GM10248 (cell line): ENCODE measurements at places on chromosomes 2 and 18.

DNA sequence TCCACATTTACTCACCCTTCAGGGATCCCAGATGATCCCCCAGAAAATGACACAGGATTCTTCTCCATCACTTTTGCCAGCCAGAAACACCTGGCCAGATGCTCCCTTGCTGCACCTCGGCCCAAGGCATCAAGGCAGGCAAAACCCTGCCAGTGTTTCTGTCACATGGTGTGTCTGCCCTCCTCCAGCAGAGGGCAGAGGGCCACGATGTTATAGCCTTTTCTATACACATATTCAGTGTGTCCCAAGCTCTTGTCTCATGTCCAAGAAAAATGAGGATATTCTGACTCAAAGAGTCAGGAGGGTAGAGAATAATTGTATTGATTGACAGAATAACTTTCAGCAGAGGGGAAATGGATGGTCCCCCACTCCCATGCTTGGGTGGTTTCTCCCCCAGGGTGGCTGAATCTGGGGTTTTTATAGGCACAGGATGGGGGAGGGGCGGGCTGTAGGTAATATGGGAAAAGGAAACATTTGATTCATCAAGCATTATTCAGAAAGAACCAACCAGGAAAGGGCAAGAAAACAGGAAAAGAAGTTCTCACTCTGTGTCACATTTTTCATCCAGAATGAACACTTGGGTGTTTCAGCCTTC is 933.9 kb downstream of the TRIB2 start:
- no peak for DNase-seq

- DNase-seq = no peak
These were observed 6.4 kb downstream of the HDAC4 start for GRCh38 chr2:239394346-239394945.

DNA sequence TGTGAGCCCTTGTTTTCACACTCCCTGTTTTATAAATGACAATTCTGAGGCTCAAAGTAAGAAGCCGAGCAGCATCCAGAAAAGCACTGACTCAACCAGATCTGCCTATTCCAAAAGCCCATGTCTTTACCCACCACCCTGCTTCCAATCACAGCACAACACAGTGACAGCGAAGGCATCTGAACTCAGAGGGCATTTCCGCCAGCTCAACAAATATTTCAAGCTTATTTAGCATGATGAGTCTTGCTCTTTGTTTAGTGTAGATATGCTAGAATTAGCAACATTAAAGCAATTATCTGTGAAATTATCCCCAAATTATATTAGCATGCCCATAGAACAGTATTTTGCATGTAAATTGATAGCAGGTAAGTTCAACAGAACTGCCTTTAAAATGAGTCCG is 359.1 kb upstream of the RAB6C start:
- DNase-seq = no peak

GRCh38 chr2:240798327-240798905 is 21.6 kb downstream of the KIF1A start:
- DNase-seq = no peak

GRCh38 chr2:37274359-37274965 is 43.0 kb downstream of the NDUFAF7 start:
- DNase-seq = no peak

- DNase-seq = no peak
These were observed 494.9 kb upstream of the LRATD1 start for GRCh38 chr2:14137643-14138042.

DNA sequence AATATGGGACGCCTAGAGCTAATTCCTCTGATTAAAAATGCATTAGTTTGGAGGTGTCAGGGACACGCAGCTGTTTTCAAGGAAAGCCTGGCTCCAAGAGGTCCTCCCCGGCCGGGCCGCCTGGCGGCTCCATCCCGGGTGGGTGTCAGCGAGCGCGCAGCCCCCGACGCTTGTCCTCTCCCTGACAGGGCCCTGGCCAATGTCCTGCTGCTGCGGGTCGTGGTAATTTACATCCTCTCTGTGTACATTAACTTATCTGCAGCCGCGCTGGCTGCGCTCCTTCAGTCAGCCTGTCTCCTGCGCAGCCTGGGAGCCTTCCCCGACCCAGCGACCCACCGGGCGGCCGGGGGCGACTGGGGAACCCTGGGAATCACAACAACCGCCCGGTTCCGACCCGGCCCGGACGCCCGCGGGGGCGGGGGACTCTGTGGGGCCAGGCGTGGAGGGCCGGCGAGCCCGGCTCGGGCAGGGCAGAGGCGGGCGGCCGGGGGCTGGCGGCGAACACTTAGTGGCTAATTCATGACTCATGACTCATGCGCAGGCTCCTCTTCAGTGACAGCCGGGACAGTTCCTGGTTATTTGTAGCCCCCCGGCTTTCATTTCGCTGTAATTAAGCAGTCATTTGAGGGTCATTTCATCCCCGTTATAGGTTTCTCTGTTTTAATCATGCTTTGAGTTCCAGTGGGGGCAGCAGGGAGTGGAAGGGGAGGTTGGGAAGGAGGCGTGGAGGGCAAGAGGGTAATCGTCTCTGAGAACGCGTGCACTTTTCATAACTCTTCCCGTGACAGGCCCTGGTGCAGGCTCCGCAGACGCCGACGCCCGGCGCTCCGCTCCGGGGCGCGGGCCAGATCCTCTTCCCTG is 141.9 kb upstream of the CTAGE1 start:
- peak; percentile 30 for DNase-seq

GRCh38 chr2:86016581-86016980 is 89.1 kb downstream of the POLR1A start:
- DNase-seq = no peak

GRCh38 chr18:9184998-9185613 is 48.5 kb downstream of the ANKRD12 start:
- no peak for DNase-seq

DNA sequence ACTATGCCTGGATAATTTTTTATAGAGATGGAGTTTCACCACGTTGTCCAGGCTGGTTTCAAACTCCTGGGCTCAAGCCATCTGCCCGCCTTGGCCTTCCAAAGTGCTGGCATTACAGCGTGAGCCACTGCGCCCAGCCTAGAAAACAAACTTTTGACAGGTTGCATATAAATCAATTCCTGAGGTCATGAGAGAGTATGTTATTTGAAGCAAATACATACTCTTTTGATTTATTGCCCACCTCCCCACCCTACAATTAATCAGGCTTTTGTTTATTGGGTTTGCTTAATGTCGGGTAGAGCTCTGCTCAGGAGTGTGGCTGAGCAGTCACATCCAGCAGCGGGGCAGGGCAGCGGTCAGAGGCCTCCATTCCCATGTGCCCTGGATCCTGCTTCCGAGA is 37.9 kb upstream of the ASB1 start:
- DNase-seq = no peak

DNA sequence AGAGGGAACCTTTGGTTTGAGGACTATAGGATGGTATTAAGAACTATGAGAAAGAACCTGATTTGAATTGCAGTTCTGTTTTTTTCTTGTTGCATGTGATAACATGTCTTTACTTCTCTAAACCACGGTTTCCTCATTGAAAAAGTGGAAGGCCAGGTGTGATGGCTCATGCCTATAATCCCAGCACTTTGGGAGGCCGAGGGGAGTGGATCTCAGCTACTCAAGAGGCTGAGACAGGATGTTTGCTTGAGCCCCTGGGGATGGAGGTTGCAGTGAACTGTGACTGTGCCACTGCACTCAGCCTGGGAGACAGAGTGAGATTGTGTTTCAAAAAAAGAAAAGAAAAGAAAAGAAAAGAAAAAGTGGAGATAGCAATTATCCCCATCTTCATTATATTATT is 32.3 kb downstream of the SCN9A start:
- no peak for DNase-seq

DNA sequence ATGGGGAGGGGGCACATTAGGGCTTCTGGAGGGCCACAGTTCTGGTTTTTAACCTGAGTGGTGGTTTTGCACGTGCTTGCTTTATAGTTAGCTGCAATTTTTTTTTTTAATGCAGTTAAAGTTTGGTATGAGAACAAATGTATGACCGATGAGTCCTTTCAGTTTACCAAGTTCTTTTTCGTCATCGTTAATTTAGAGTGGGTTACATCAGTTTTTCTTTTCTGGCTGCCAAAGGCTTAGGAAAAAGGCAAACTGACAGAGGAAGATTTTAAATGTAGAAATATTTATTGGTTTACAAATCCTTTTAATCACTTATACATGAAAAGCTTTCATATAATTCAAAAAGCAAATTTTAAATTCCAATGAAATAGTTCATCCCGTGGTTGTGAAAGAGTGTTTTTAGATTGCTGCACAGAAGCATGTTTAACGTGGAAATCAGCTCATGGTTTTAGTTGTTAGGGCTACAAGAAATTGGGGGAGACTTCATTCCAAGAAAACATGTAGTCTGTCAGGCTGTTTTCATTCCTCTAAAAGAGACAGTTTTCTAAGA is 82.9 kb downstream of the MSH2 start:
- DNase-seq = no peak

DNA sequence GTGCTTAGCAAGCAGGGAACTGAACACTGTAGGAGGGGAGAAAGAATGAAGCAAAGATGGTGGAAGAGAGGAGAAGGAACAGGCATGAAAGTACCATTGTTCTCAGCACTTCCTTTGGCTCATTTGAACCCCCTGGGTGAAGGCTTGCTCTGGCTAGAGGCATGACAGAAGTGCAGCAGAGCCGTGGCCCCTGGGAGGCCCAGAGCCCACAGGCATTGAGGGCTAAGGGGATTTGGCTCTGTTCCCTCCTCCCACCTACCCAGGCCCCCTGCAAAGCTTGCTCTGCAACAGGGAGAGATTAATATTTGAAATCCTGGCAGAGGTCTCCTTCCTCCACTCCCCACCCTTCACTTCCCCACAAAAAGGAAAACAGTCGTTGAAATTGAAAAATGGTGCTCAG is 262.6 kb downstream of the CELF4 start:
- DNase-seq = no peak

DNA sequence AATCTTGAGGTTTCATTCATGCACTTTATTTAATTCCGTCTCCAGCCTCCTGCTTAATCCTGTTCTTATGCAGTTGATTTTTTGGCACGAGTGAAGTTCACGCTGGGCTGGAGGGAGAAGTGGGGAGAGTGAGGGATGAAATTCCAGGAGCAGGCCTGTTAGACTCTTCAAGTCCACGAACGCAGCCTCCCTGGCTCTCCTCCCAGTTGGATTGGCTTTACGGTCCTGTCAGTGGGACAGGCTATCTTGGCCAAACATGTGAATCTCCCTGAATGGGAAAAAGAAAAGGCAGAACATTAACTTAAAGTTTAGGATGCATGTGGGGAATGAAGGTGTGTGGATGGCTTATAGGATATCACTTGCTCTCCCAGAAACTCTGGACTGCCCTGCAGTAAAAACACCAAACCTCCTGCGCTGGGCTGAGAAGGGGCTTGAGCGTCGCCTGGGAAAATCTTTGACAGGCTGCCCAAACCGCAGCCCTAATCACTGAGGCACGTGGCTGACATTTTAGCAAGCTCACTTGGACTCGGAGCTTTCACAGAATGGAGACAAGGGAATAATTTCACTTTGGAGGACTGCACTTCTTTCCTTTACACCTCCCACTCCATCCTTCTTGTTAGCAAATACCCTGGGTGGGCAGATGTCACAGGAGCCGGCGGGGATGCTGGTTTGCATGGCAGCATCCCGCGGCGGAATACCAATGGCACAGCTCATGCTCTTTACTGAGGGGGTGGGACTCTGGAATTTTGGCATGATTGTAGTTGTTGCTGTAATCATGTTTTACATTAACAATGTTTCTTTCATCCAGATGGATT is 93.9 kb downstream of the ACKR3 start:
- DNase-seq = no peak

- DNase-seq = no peak
These were observed 12.5 kb upstream of the ATIC start for GRCh38 chr2:215299337-215299859.

- no peak for DNase-seq
These were observed 2.9 kb downstream of the STON1 start for GRCh38 chr2:48532824-48533223.

DNA sequence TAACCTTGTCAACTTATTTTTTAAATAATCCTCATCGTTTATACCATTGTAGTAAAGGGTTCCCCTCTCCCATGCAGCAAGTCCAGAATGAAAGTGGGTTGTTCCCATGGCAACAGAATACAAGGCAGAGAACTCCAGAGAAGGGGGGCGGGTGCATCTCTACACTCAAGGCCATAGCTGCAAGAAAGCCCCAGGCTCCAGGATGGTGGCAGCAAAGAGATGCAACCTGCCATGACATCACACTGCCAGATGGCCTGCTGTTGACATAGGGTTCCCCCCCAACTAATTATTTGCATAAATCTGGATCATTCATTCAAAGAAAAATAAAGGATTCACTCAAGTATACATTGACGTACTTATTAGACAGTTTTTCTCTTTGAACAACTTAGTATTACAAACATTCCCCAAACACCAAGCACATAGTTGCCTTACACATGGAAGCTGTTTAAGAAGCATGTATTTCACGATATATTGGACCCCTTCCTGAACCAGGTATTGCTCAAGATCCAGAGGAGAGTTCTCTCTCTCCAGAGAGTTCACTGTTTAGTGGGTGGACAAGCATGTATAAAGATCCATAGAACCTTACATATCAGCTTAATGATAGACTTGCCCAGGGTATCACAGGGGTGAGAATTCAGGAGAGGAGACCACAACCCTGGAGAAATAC is 87.4 kb upstream of the KLF7 start:
- DNase-seq = no peak

DNA sequence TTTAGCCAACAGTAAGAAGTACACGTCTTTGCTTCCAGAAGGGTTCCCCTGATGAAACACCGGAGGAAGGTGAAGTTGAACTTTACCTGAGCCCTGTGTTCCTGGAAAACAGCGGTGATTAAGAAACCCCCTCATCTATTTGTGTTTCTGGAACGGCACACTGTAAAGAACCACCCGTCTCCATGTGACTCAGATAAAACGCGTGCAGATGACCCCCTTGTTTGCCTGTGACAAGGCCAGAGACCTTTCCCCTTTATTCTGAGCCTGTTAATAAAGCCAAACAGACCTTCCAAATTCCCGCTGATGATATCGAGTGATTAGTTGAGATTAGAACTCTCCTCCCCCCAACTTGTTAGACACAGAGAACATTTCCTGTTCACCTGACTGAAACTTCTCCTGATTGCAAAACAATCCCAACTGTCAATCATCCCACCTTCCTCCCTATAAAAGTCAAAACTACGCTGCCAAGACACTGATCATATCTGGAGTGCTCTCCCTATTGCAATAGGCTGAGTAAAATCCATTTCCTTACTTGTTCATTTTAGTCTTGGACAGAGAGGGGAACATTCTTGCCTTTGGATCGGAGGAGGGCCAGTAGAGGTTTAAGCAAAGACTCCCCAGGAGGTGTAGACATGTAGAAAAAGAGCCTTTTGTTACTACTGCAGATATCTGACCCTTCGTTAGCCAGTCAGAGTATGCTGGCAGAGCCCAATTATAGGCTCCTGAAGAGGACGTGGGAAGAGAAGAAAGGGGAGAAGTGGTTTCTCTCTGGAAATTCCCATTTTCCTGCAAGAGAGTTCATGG is 914 bp upstream of the IWS1 start:
- DNase-seq = no peak

DNA sequence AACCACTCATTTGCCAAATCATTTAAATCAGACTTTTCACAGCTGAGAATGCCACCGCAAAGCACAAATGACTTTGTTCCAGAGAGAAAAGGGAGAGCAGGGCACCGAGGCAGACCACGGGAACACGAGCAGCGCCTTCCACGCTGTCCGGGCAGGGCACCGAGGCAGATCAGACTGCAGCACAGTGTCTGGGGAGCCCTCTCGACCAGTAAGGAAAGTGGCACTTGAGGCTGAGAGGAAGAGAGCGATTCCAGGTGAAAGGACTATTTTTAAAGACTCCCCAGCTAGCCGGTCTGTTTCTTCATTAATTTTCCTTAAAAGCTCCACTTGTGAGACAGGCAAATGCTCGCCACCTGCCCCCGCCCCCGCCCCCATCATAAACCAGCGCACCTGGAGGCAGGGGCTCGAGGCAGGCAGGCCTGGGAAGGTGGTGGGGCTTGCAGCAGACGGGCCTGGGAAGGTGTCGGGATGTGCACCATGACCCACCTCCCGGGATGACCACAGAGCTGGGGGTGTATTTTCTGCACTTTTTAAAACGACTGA is 80.9 kb upstream of the CTDP1 start:
- DNase-seq = no peak
